Activated naive CD4-positive, alpha-beta T cell treated with anti-CD3 and anti-CD28 coated beads for 36 hours (primary cell): ENCODE measurements at places on chromosomes 12 and 14.

- no peak for DNase-seq
Observed at GRCh38 chr12:50077099-50077498, 8.0 kb upstream of the SMARCD1 start.

- peak; percentile 38 for DNase-seq
Observed at GRCh38 chr12:56634242-56634836, 4.2 kb upstream of the BAZ2A start.

- DNase-seq: no peak
Observed at GRCh38 chr12:55610598-55610997, 26.1 kb upstream of the OR10P1 start.

- DNase-seq: no peak
Observed at GRCh38 chr12:5511256-5511643, 79.3 kb downstream of the NTF3 start.

DNA sequence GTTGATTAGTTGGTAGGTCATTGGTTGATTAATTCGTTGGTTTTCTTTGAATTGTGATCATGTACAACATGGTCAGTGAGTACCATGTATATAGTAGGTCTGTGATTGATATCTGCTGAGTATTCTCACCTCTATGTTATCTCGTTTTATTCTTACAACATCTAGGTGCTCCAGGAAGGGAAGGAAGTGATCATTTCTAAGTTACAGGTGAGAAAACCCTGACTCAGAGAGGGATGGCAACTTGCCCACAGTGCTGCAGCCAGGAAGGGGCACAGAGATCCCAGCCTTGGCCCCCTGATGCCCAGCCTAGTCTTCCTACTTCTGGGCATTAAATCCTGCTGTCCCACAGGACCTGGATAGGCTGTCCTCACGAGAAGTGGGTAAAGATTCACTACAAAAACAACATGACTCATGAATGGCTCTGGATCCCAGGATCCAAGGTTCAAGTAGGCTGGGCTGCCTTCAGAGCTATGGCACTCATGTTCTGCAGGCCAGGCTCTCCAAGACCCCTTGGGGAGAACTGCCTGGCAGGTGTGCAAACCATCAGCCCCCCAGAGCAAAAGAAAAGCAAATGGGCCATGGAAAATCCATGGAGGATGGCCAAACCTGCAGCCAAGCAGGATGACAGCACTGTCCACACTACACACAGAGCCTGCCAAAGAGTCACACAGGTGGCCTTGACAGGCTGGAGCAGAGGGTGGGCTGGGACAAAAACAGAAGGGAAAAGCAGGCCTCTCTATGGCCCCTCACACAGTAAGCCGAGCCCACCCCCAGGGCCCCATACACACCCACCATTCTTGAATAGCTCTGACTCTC lies 146.2 kb downstream of the BCL11B start:
- DNase-seq: no peak

GRCh38 chr14:66078006-66078405 lies 408.2 kb upstream of the CCDC196 start:
- DNase-seq: no peak

DNA sequence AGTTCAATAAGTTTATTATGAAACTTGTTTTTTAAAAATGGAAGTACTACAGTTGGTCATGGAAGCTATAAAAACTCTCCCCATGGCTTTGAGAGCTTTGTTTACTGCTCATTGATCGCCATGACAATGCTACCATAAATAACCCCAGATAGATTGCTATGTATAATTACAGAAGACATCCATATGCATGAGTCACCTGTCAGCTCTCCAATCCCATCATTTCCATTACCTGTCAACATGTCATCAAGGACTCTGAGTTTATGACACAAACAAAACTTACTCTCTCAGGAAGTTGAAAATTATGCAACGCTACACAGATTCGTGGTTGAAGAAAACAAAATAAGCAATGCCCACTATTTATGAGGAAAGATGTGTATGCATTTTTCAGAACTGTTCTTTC lies 144.4 kb downstream of the SEC23A start:
- DNase-seq: no peak

- DNase-seq: no peak
Observed at GRCh38 chr12:16884056-16884455, 278.1 kb upstream of the LMO3 start.

- no peak for DNase-seq
Observed at GRCh38 chr12:127648321-127648720, 618.6 kb upstream of the TMEM132C start.

DNA sequence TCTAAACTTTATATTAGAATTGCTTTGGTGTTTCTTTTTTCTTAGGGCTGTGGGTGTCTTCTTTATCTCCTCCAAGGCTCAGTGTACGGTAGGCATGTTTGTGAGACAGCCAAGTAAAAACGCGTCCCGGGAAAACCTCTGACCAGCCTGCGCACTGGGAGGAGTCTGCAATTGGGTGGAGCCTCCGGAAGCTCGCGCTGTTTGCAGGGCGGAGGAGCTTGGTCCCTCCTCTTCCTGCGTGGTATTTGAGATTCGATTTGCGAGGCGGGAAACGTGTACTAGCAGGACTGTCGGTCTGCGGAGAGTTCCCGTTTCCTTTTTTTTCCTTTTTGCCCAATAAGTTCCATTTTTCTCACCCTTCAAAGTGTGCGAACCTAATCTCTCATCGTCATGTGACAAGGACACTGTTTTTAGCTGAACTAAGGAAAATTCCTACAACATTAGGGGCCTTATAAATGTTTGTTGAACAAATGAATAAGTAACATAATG lies 182.1 kb upstream of the OTX2 start:
- DNase-seq: no peak
